ENCODE measurements at places on chromosomes 2 and 18.

DNA sequence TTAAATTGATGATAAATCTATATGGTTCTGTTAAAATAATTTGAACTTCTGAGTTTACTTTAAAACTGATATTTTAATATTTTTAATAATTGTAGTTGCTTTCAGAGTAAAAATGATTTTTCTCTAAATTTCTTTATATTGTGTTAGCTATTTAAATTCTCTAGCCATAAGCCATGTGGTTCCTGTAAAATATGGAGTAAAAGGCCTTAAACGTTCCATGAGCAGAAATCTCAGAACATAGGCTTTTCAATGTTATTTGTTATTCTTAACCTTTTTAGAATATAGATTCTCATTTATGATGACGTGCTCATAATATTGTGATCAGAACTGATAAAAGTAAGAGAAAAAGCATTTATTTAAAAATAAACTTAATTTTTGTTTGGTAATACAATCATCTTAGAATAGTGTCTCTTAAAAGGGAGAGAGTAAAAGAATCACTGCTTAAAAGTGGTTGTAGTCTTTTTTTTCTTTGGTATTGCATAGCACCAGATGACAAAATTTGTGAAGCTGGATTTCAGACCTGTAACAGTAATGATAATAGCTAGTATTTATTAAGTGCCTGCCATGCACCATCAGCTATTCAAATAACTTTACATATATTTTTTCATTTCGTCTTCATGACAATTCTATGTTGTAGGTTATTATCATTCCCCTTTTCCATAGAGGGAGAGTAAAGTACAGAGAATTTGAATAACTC is 2.7 kb downstream of the BMPR2 start:
- no peak for DNase-seq

GRCh38 chr2:96804986-96805385 is 11.1 kb upstream of the CNNM3 start:
- no peak for DNase-seq

DNA sequence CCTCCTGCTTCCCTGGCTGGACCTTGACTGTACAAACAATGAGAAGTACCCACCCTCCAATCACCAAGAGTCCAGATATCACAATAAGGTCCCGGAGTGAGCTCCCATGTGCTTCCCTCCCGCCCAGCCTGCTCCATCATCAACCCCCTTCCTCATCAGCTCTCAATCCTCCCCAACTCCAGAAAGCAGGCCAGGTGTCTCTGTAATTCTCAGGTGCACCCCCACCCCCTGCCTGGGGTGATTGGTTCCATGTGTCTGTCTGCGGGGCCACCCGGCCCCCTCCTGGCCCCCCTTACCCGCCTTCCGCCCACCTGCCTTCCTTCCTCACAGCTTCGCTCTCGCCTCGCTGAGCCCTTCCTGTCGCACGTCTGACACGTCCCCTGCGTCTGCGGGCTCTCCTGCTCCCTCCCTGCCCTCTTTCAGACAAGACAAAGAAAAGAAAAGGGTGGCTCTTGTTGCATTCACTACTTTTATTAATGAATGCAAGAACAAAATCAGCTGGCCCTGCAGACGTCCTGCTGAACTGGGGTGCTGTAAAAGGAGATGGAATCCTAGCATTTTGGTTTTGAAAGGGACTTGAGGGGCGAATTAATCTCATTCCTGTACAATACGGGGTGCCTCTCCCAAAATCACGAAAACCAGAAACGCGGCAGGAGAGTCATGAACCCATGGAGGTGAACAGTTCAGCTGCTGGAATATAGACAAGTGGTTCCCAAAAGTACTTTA is 26.5 kb upstream of the IGFBP2 start:
- no peak for DNase-seq

- no peak for DNase-seq
Observed at GRCh38 chr18:36114738-36115137, 14.4 kb downstream of the SLC39A6 start.

DNA sequence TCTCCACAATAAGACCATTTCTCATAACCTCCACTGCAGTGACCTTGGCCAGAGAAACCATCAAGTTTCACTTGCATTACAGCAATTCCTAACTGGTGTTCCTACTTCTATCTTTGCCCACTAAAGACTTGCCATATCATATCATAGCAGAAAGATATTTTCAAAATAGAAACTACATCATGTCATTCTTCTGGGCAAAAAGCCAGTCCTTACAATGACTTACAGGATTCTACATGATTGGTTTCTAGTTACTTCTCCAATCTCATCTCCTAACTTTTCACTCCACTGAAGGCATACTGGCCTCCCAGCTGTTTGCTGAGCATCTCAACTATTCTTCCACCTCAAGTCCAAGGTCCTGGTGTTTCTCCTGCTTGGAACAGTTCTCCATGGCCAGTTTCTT is 151.4 kb downstream of the HNMT start:
- no peak for DNase-seq

DNA sequence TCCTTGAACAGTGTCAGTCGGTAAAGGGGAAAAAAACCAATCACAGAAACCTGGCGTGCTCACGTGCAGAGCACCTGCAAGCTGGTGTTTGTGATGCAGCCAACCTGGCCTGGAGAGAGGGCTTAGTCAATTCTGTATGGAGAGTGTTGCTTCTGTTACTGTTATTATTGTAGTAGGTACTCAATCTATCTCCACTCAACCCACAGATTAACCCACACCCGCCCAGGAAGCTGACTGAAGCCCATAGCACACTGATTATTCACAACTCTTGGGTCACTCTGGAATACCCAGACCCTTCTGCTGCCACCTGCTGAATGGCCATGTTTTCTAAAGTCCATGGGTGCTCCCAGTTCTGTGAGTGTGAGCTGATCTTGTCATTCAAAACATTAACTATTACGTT is 53.9 kb downstream of the TNFRSF11A start:
- DNase-seq: no peak

- DNase-seq: no peak
Observed at GRCh38 chr2:233556881-233557736, 9.5 kb downstream of the USP40 start.

DNA sequence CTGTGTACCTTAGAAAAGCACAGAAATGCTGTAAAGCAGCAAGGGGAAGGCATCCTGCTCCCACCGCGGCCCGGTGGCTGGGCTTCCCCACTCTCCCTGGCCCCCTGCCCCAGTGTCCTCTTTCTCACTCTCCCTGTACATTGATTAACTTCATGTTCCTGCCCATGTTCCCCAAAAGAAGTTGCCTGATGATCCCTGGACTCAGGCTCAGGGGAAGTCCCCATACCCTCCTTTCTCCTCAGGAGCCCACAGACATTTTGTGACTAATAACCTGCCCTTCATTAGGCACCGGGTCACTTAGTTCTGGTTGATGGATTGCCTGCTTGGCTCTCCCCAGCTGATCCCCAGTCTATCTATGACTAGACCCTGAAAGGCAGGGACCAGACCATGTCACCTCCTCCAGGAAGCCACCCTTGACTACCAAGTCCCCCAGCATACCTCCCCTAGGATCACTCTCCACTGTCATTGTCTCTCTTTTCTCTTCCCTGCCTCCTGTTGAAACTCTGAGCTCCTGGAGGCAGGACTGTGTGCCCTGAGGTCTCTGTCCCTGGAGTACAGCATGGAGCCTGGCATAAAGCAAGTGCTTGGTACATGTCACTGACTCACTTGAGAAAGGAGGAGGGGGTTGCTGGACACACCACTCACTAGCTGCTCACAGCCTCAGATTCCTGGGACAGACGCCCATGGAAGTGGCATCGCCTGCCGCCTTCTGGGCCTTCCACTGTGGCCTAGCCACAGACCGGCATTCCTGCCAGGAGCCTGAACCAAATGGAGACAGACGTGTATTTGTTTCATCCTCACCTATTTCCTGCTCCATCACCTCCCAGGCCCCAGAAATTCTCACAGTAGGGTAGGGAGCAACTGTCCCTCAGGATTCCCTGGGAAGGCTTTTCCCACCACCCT is 13.5 kb downstream of the MALL start:
- DNase-seq: no peak

- DNase-seq: no peak
Observed at GRCh38 chr2:160820691-160821090, 327.1 kb upstream of the RBMS1 start.

DNA sequence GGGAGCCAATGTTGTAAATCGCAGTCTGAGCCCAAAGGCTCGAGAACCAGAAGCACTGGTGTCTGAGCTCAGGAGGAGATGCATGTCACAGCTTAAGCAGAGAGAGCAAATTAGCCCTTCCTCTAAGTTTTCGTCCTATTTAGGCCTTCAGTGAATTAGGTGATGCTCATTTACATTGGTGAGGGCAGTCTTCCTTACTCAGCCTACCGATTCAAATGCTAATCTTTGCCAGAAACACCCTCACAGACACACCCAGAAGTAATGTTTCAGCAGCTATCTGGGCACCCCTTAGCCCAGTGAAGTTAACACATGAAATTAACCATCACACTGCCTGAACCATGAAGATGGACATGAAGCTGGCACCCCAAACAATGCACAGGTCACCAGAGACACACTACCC is 385.1 kb downstream of the STK39 start:
- DNase-seq: no peak

DNA sequence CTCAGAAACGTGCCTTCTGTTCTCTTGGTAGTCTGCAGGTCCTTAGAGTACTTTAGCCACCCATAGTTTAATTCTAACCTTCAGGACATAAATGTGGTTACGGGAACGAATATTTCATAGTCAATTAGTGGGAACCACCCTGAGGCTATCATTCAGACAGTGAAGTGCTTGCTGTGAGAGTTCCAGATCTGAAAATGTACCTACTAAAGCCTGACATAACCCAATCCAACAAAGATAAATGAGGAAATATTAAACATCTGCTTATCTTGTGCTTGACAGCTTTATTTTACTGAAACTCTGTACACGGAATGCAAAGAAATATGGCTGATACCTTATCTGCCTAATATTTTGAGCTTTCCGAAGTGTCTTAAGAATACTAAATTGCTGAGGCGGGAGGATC is 43.0 kb downstream of the RAB27B start:
- no peak for DNase-seq

DNA sequence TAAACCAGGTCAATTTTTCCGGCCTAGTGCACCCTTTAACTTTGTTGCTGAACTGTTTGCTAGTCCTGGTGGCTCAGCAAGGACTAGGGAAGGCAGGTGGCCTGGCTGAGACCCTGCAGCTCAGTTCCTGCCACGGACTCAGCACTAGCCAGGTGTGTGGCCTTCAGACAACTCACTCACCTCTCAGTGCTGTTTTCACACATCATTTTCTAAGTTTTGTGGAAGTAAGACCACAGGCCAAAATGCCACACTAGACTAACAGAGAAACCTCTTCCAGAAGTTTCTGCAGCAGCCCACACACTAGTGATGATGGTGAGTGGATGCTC is 65.9 kb upstream of the SLC1A4 start:
- no peak for DNase-seq

GRCh38 chr2:99637159-99637697 is 147.4 kb upstream of the REV1 start:
- no peak for DNase-seq

DNA sequence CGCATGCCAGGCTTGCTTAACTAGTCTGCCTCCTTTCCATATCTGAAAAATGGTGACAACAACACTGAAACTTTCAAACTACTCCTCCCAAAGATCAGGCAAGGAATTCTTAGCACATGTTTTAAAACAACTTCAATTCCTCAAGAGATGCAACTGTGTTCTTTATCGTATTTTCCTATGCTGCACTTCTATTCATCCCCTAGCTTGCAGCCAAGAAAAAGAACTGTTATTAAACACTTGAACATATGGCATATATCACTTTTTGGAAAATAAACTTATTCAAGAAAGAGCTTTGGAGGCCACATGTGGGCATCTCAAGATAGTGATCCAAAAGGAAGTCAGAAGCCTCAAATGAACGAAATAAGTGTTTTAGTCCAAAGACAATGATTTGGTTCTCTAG is 75.6 kb upstream of the STAM2 start:
- DNase-seq: no peak

DNA sequence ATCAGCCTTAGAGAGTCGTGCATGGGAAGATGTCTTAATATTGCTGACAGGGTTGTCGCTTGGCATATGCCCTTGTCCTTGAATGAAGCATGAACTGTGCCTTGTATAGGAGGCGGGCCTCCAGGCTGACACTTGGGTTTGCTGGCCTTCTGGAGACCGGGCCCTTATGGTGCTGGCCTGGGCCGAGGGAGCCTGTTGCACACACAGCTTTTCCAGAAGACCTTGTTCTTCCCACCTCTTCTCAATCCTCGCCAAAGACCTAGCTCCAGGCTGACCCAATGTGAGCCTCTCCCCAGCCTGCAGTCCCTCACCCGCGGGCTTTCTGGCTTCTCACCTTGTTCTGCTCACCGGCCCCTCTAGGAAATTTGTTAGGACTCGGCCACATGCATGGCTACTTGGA is 199.1 kb downstream of the FAM210A start:
- no peak for DNase-seq

- peak; percentile 72 for DNase-seq
Observed at GRCh38 chr2:96533292-96534073, 3.1 kb upstream of the ARID5A start.

- DNase-seq: no peak
Observed at GRCh38 chr2:54054271-54054670, 61.1 kb upstream of the ACYP2 start.

- DNase-seq: peak; percentile 88
Observed at GRCh38 chr2:213306316-213306942, 22.2 kb downstream of the SPAG16 start.

GRCh38 chr18:31942291-31942998 is 483 bp downstream of the TRAPPC8 start:
- peak; percentile 3 for DNase-seq

GRCh38 chr2:179435000-179435399 is 170.4 kb upstream of the SESTD1 start:
- DNase-seq: no peak

GRCh38 chr2:19902216-19902740 is 495 bp upstream of the TTC32 start:
- no peak for DNase-seq

GRCh38 chr2:238425505-238425978 is 1.2 kb upstream of the ASB1 start:
- no peak for DNase-seq

- no peak for DNase-seq
Observed at GRCh38 chr2:40330096-40330495, 121.8 kb downstream of the SLC8A1 start.

DNA sequence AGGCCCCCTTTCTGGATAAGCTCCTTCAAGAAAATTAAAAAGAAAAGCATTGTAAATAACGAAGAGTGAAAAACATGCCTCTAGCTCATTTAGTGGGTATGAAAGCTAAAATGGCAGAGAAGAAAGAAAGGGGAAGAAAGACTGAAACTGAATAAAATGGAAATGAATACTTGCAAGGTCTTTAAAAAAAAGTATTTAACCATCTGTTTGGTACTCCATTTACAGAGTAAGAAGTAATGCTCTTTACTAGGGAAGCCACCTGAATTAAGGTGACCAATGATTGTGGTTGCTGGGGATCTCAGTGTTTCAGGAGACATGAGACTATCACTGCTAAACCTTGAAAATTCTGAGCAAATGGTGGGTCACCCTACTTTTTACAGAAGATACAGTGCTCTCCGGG is 17.7 kb upstream of the ARL5A start:
- no peak for DNase-seq

DNA sequence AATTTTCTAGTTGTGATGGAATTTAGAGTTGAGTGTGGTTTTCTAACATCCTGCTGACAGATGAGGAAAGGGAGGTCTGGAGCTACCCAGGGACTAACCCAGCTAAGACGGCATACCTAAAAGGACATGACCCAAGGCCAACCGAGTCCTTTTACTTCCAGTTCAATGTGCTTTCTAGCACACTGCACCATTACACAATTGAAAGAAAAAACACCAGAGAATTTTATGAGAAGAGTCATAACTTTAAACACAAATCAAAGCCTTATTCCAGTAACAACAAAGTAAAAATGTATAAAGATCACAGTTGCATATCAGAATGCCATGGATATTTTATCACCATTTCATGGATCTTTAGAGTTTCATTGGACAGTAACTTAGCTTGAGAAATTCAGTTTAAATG is 480.3 kb downstream of the MEIS1 start:
- no peak for DNase-seq
